Stimulated activated CD4-positive, alpha-beta T cell treated with anti-CD3 and anti-CD28 coated beads, Interleukin-2, amount 100 ng/mL, for 24 hours (primary cell): ENCODE measurements at places on chromosomes 2 and 18.

DNA sequence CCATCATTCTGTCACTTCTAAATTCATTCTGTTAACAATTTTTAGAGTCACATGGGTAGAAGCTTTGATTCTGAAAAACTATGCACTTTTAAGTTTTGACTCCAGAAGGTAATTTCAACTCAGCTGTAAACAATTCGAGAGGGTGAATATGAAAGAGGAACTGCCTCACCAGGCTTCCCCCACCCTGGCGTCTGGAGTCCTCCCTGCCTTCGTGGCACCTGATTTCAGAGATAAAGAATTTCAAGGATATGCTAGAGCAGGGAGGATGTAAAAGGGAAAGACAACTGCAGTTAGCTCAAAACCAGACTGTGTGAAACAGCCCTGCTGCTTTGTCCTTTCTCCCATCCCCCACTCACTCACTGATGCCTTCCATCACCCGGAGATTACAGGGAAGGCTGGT lies 40.7 kb downstream of the ONECUT2 start:
- no peak for DNase-seq

- DNase-seq = no peak
These were observed 334.5 kb upstream of the SPHKAP start for GRCh38 chr2:228516019-228516418.

GRCh38 chr2:9089831-9090230 lies 86.3 kb upstream of the MBOAT2 start:
- no peak for DNase-seq

- no peak for DNase-seq
These were observed 409.1 kb upstream of the CRIM1 start for GRCh38 chr2:35946478-35946877.

GRCh38 chr2:109481196-109481555 lies 132.6 kb downstream of the SEPTIN10 start:
- no peak for DNase-seq

DNA sequence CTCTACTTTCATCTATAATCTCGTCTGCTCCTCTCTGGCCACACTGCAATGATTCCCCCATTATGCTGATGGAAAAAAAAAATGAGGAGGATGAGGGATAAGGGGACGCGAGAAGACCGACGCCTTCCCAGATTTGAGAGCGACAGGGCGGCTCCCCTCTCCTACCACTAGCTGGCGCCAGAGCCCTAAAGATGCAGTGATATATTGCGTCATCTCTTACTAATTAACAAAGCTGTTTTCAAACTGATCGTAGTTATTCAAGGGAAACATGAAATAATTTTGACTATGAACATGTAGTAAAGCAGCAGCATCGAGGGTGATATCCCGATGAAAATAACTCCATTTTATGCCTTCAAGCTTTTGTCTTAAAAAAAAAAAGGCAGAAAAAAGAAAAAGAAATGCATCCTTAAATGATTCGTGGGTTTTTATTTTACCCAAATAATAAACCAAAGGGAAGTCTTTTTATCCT lies 48.0 kb upstream of the HNRNPA3 start:
- DNase-seq = peak; percentile 87

GRCh38 chr2:203718087-203718486 lies 11.6 kb downstream of the CD28 start:
- peak; percentile 54 for DNase-seq

DNA sequence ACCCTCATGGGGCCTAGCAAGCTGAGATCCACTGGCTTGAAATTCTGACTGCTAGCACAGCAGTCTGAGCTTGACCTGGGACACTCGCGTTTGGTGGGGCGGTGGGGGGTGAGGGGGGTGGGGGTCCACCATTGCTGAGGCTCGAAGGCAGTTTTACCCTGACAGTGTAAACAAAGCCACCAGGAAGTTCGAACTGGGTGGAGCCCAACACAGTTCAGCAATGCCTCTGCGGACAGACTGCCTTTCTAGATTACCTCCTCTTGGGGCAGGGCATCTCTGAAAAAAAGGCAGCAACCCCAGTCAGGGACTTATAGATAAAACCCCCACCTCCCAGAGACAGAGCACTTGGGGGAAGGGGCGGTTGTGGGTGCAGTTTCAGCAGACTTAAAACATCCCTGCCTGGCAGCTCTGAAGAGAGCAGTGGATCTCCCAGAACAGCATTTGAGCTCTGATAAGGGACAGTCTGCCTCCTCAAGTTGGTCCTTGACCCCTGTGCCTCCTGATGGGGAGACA lies 149.7 kb upstream of the TANK start:
- DNase-seq = no peak

GRCh38 chr2:151315381-151315903 lies 26.0 kb upstream of the NMI start:
- DNase-seq = no peak

DNA sequence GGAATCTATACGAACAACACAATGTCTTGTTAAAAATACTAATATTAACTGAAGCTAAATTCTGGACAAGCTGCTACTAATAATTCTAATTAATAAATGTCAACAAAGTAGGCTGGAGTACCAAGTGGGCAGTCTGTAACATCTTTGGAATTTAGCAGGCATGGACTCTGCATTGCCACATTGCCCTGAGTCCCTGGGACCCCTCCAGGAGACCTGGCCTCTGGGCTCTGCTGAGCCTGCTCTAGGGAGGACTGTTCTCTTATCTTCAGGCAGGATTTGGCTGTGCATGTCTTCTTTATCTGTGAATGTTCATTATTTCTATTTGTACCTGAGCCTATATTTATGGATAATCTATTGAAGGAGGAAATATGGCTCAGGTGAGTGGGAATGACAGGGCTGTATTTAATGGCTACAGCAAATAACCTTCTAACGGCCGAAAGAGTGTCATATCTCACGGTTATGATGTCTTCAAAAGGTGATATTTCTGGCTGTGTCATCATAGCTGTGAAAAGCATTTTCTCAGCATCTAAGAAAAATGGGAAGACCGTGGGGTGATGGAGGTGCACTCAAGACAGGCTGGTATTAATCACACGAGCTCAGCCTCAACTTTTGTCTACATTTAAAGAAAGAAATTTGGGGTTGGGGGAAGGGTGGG lies 28.6 kb upstream of the SETBP1 start:
- no peak for DNase-seq

DNA sequence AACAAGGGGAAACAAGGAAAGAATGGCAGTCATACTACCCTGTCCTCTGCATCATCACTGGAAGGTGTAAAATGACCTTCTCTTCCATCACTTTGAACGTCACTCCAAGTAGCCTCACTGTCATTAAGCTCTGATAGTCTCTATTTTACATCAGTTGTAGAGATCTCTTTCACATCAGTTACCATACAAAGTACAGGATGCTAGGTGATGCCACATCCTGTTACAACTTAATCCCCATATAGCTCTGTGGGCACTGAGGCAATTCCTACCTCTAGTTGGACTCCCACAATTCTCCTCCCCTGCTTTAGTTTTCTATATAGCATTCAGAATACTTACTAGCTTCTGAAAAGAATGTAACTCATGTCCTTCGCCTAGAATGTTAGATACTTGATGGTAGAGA lies 55.1 kb upstream of the TTC27 start:
- no peak for DNase-seq

GRCh38 chr2:17355608-17356329 lies 162.5 kb downstream of the RAD51AP2 start:
- no peak for DNase-seq

GRCh38 chr18:42028247-42028832 lies 73.3 kb downstream of the PIK3C3 start:
- peak; percentile 35 for DNase-seq

DNA sequence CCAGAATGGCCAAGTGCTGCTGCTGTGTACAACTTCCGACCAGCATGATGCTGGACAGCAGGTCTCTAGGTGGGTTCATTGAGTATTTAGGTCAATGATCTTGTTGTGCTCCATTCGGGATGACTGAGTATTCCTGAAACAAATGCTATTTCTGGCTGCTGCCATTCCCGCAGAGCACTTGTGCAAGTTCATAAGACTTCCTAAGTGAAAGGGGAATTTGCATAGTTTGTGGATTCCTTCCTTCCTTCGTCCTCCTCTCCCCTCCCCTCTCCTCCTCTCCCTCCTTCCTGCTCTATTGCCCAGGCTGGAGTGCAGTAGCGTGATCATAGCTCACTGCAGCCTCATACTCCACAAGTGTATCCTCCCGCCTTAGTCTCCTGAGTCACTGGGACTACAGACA lies 40.4 kb downstream of the LDLRAD4 start:
- DNase-seq = no peak

DNA sequence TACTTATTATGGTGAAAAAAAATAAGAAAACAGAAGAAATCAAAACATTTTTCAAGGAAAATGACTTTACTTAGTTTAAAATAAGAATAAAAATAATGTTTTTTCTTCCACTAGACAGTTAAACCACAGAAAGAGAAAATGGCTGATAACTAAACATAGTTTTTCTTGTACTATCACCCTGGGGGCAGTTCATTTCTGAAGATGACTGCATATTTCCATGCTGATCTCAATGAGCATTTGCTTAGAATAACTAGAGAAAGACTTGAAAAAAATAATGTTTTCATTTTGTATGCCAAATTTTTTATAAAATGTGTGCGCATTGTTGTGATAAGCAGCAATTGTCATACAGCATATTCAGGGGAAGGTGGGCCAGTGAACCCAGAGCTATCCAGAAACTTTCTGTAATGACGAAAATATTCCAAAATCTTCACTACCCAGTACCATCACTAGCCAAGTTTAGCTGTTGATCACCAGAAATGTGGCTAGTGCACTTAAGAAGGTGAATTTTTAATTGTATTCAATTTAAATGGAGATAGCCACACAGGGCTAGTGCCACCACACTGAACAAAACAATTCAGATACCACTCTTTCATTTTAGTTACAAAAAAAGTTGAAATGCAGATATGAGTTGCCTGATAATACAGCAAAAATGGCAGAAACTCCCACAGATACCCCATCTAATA lies 513.4 kb upstream of the NETO1 start:
- no peak for DNase-seq

GRCh38 chr18:53991202-53991601 lies 233.3 kb downstream of the MBD2 start:
- DNase-seq = no peak

DNA sequence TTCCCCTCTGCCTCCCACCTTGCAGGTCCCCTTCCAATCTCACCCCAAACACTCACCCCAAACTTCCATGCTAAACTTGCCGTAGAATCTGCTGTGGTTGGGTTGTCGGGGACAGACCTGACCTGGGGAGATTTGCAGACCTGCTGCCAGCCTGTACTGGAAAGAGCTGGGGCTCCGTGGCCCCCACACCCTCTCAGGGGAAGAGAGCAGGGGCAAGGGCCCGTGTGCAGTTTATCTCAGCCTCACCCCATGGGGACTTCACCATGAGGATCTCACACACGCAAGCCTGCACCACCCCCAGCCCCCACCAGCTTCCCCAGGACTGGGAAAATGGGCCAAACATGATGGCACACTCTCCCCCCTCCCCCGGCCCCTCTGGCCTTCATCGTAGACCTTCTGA lies 30.7 kb downstream of the KCNIP3 start:
- no peak for DNase-seq

- no peak for DNase-seq
These were observed 51.4 kb downstream of the CRACDL start for GRCh38 chr2:98884658-98885057.
